ENCODE measurements at places on chromosomes 12 and 14.

DNA sequence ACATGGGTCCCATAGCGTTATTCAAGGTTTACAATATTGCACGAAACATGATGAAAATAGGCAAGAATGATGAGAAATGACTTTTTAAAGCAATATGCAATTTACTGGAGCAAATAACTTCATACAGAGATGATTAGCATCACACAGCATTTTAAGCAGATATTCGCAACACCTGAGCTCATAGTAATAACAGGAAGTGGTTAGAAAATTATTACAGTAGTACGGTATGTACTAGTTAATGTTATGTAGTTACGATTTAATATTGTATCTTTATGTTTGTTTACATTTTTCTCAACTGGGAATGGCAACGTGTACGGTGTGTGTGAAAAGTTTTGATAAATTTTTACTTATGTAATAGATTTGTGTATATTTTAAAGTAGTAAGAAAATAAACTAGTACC lies 102.6 kb downstream of the OSBPL8 start:
- DNase-seq, result no peak

DNA sequence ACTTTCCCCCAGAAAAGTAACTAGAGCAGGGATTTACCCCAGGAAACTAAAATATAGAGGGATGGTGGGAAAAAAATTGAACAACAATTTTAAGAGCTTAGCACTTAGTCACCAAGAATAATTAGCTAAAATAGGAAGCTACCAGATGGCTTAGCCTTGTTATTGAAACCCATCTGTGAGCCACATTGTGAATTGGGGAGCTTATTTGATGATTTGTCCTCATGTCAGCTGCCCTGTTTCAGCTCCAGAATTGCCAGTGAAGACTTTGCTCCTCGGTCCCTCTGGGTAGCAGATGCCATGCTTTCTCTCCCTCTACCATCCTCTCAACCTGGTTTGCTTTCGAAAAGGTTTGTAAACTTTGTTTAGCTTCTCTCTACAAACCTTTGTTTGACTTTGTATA lies 67.7 kb upstream of the PTHLH start:
- no peak for DNase-seq

GRCh38 chr12:52832985-52833905 lies 866 bp downstream of the KRT79 start:
- DNase-seq, result no peak

- no peak for DNase-seq
These were observed 417.6 kb downstream of the NAV3 start for GRCh38 chr12:78248321-78248720.

DNA sequence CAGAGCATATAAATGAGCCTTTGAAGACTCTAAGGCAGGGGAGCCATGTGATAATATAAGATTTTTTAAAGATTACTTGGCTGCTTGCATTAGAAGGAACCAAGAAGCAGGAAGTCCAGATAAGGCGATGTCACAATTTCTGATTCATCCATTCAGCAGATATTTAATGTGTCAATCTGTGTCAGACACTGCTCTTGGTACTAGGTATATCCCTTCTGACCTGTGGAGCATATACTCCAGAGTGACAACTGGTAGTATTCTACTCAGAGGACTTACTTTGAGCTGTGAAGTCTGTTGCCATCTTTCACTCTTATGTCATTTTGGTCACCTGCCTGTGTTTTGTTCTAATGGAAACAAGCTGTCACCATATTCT lies 10.7 kb downstream of the EID3 start:
- DNase-seq, result no peak

DNA sequence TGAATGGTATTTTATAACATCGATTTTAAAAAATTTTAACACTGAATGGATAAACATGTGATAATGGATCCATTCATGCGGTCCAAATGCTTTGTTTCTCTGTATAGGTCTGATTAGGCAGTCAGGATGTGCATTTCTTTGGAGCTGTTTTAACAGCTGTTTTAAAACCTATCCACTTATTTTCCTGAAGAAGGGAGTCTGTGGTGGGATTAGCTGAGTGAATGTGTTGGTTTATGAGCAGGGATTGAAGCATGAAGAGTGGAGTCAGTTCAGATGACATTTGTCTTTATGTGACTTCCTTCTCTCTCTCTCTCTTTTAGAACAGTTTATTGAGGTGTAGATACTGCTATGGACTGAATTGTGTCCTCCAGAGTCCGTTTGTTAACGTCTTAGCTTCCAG lies 37.7 kb downstream of the GLT8D2 start:
- no peak for DNase-seq

DNA sequence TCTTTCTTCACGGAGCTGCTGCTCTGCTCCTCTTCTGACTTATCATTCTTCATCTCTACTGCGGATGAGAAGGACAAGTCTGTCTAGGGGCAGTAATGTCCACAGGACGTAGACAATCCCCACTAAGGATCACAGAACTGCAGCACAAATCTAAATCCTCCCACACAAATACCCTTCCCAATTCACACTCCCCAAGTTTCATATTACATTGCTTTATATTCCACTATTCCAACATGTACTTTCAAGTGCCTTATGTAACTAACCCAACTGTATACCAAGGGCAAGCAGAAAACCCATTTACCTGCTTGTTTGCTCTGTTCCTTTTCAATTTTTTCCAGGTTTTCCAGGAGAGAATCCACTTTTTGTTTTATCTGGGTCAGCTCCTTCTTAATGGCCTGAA lies 55.6 kb upstream of the OR5AU1 start:
- no peak for DNase-seq

GRCh38 chr12:104632724-104633201 lies 176.0 kb downstream of the CHST11 start:
- no peak for DNase-seq

DNA sequence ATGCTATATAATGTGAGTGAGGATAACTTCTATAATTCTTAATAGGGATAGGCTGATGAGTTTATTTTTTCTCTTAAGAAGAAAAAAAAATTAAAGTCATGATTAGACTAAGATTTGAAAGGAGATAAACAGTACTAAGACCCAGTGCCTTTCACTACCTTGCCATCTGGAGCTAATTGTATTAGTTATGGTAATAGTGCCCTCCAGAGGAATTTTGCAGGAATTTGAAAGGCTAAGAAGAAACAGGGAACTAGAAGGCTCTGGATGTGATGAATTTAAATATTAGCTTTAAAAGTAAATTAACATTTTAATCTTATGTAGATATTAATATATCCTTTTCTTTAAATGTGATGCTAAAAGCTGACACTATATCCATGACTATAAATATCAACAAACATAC lies 36.6 kb upstream of the PIK3C2G start:
- no peak for DNase-seq

DNA sequence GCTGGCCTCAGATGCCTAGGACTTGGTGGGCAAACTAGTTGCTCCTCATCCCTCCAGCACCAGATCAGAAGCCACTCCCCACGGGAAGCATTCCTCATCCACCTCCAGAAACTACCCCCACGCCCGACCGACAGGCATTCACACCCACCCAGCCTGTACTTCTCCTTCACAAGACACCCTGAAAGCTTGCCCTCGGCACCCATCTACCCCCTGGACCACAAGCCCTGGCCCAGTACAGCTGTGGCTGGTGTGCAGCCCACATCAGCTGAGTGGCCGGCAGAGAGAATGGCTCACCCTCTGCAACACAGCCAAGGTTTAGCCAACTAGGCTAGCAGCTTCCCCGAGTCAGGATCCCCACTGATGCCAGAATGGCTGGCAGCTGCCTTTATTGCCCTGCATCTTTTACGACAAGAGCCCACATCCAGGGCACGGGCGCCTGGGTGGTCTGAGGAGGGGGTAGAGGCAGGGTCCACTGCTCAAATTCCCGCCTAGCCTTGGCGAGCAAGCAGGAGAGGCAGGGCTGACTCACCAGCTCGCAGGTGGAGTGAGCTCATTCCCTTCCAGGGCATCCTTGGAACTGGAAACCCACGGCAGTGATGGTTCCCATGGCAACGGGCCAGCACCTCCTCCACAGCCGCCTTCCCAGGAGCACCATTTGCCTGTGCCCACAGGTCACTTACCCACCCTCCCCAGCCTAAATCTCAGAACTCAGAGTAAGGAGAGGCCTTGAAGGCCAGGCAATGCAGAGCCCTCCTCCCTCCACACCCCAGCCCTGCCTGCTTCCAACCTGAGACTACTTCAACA lies 17.1 kb downstream of the ACTN1 start:
- no peak for DNase-seq

- no peak for DNase-seq
These were observed 161.1 kb upstream of the EGLN3 start for GRCh38 chr14:34111953-34112352.

Data from ecto neural progenitor cell (in vitro differentiated cells).